Activated CD4-positive, alpha-beta T cell treated with anti-CD3 and anti-CD28 coated beads, Interleukin-2, Interleukin-4, amounts not matched to agents 100 ng/mL and 50 ng/mL, durations not matched to agents 16 hours and 8 hours (primary cell): ENCODE measurements at places on chromosomes 7 and 10.

- no peak for DNase-seq
Measured at GRCh38 chr10:78139341-78139740, 105.7 kb downstream of the RPS24 start.

GRCh38 chr7:2037808-2038522 lies 194.8 kb downstream of the MAD1L1 start:
- DNase-seq: peak; percentile 17

GRCh38 chr10:22633106-22633505 lies 81.3 kb downstream of the PIP4K2A start:
- DNase-seq: no peak

DNA sequence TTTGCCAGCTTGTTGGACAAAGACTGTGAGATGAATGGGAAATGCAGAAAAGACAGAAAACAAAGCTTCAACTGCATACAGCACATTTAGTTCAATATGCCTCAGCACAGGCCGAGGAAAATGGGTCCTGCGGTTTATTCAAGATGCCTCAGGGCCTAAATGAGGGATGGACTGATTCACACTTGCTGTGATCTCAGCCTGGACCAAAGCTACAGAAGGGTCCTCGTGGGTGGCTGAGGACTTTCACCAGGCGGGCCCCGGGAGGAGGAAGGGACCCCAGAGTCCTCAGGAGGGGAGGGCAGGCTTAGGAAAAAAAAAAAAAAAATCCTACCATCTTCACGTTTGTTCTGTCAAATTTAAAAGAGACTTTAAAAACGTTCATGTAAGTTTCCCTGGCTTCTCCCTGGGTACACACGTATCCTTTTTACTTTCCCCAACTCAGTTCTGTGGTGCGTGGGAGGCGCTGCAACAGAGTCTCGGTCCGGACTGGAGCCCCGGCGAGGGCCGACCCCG lies 624 bp upstream of the ZNF783 start:
- peak; percentile 24 for DNase-seq

- DNase-seq: no peak
Measured at GRCh38 chr7:150850273-150850672, 2.0 kb upstream of the AOC1 start.

- DNase-seq: no peak
Measured at GRCh38 chr10:106777841-106778240, 386.7 kb downstream of the SORCS1 start.

- DNase-seq: no peak
Measured at GRCh38 chr10:131034451-131034850, 277.1 kb downstream of the TCERG1L start.

GRCh38 chr7:85000735-85001350 lies 186.0 kb downstream of the SEMA3D start:
- no peak for DNase-seq

- no peak for DNase-seq
Measured at GRCh38 chr7:43650457-43651052, 67.6 kb downstream of the STK17A start.

DNA sequence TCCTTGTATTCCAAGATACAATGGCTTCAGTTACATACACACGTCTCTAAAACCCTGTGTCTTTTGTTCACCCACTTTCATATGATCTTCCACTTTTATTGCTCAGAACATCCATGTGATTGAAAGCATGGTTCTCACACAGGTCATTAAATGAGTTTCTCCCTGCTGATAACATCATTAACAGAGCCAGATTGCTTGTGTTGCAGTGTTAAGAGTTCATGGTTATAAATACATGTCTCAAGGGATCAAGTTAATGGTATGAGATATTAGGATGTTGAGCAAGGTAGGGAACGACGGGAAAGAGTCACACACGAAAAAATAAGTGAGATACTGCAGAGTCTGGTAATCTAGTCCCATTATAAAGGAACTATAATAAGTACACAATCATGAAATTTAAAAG lies 861.5 kb downstream of the SORCS1 start:
- DNase-seq: no peak

DNA sequence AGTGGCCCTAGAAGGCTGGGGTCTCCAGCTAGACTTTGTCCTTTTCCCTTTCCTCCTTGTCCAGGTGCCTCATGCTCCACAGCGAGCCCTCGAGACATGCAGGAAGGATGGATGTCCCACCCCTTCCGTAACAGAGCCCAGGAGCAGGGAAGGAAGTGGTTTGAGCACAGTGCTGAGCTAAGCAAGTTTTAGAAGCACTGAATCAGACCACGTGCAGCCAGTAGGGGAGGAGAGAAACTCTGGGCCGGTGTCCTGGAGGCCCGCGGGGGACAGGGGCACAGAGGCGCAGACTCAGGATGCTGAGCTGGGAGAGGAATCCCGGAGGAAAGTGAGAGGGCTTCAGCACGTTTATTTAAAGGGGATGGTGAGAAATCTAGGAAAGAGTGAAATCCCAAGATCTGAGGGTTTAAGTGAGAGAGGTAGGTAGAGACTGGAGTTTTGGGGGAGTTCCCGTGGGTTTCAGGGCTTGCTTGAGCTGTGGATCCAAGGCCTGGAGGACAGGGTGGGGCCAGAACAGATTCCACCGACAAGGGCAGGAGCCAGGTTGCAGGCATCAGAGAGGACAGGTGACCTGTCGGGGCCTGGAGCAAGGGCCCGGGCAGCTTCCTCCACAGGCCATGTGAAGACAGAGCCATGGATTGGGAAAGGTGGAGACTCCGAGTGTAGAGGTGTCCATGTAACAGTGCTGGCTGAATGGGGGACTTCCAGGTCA lies 4.4 kb upstream of the IRF5 start:
- DNase-seq: peak; percentile 74

- DNase-seq: no peak
Measured at GRCh38 chr7:29565634-29565981, 2.0 kb downstream of the PRR15 start.

GRCh38 chr7:19900118-19900517 lies 126.7 kb upstream of the TMEM196 start:
- no peak for DNase-seq

- no peak for DNase-seq
Measured at GRCh38 chr10:93058139-93058538, 2.5 kb upstream of the CYP26C1 start.

DNA sequence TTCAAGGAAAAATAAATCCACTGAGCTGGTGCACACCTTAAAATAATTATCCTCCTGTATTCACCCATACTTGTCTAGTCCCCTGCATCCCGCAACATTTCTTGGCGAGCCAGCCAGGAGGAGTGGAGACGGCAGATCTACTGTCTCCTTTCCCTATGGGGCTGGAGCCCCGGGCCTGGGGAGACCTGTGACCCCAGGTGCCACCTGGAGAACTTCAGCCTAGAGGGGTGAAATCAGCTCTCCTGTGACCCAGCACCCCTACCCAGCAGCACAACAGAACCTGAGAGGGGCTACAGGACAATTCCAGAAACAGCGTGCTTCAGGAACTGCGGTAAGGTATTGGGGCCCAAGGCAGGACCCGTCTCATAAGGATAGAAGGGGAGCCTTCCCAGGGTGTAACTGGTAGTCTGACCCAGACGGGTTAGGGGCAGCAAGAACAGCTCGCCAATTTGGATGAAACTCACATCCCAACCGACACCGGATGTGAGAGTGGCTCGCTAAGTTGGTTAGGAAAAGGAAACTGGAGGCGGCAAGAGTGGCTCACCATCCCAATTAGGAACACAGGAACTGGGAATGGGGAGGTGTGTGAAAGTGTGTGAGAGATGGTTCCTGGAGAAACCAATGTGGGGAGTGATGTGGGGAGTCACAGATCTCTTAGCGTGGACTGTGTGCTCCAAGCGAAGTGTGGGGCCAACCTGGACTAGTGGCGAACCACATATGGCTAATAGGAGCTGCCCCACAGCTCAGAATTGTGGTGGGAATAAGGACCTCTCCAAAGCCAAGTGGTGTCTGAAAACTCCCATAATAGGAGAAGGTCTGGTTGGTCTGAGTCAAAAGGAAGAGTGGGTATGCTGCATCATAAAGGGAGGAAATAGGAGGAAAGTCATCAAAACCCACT lies 15.1 kb upstream of the DENND2A start:
- no peak for DNase-seq

DNA sequence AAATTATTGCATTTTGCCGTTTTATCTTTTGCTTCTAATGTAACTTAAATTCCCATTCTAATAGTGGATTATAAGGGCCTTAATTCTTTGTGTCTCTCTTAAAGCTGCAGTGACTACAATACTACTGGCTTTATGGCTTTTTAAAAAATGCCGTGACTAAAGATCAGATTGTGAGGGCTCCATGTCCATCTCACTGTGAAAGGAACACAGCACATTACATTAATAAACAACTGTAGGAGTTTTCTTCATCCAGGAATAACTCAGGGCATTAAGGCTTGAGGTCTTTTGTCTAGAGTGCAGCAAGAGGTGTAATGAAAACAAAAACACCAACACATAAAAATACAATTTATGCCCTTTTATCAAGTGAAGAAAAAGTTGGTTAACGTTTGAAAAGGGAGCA lies 205.3 kb downstream of the SKAP2 start:
- DNase-seq: no peak

DNA sequence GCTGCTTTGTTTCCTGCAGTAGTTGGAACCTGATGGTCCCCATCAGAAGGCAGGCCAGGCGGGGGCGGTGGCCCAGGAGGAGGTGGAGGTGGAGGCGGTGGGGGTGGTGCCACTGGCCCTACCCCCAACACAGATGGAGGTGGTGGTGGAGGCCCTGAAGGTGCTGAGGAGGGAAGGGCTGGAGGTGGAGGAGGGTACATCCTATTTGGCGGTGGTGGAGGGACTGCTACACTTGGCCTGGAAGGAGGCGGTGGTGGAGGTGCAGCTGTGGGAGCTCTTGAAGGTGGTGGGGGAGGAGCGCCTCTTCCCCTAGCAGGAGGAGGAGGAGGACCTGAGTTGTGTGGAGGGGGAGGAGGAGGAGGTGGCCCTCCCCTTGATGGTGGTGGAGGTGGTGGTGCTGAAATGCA lies 36.8 kb downstream of the LMOD2 start:
- DNase-seq: no peak

- no peak for DNase-seq
Measured at GRCh38 chr10:110966146-110966545, 46.7 kb downstream of the SHOC2 start.

- DNase-seq: no peak
Measured at GRCh38 chr7:134365341-134366054, 48.8 kb upstream of the SLC35B4 start.

- no peak for DNase-seq
Measured at GRCh38 chr7:35992436-35992835, 160.6 kb upstream of the EEPD1 start.

DNA sequence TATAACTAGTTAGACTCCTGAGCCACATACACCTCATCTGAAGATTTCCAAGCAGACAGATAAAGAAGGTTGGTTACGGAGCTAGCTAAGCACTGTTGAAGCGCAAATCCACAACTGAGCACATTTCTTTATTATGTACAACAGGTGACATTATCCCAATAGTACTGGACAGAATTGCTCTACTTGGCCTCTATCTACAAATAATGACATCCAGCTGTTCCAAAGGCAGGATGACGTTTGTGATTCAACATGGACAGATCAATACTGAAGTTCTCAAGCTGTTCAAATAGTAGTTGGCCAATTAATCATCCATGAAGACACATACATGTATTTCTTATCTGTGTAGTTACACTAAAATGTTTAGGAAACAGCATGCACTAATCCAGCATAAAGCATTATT lies 101.0 kb downstream of the UBE2H start:
- DNase-seq: no peak

DNA sequence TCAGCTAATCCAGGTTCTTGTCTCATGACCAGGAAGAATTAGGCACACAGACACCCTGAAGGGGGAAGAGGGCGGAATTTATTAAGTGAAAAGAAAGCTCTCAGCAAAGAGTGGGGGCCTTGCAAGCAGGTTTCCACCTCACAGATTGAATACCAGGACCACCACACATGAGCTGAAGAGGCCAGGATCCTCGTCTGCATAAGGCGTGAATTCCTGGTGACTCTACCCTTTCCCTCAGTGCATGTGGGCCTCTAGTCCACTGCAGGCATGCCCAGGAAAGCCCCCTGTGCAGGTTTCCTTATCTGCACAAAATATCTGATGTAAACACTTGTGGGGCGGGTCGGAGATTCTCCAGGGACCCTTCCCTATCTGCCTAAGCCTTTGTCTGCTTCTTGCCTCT lies 782.1 kb upstream of the LRRN3 start:
- no peak for DNase-seq

DNA sequence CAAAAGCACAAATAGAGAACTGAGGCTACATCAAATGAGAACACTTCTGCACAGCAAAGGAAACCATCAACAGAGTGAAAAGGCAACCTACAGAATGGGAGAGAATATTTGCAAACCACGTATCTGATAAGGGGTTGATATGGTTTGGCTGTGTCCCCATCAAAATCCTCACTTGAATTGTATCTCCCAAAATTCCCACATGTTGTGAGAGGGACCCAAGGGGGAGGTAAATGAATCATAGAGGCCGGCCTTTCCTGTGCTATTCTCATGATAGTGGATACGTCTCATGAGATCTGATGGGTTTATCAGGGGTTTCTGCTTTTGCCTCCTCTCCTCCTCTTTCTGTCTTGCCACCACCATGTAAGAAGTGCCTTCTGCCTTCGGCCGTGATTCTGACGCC lies 120.6 kb upstream of the FRMD4A start:
- no peak for DNase-seq

DNA sequence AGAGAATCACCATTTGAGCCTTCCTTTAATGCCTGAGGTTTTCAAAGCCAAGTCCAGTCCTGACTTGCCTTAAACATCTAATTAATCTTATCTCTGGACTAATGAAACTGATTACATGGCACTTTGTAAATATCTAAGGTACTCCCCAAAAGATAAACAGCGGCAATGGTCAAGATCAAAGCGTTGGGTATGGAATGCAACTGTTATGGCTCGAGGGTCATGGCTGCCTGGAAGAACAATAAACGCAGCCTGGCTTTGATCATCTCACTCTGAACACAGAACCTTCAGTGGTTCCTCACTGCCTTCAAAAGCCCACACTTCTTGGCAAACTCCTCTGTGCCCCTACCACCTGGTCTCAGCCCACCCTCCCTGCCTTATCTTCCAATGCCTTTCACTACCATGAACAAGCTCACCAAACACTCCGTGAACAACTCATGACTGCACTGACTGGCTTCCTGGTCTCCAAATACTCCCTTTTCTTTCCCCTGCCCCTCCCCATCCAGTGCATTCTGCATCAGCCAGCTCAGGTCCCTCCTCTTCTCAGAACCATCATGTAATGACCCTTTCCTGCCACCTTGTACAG lies 150.2 kb upstream of the NFE2L3 start:
- DNase-seq: no peak

- no peak for DNase-seq
Measured at GRCh38 chr10:61974601-61975390, 73.3 kb downstream of the ARID5B start.

GRCh38 chr7:101124376-101125056 lies 2.4 kb upstream of the SERPINE1 start:
- DNase-seq: no peak

- no peak for DNase-seq
Measured at GRCh38 chr10:119364645-119365600, 157.6 kb downstream of the GRK5 start.
